ENCODE measurements at places on chromosomes 12 and 14.

DNA sequence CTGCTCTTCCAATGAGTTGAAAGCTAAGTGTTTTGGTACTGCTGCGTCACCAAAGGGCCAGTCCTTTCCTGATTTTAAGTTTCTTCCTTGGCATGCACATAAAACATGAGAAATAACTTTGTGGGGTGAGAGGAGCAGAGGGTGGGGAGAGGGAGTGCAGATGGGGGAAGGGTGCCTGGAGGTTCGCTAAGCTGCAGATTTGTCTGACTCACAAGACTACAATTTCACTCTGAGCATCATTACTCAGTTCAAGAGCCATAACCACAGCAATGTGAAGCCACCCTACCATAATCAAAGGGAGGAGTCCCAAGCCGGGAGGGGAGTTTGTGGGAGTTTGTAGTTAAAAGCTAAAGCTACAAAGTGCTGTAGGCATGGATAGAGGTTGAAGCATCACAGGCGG, 136.1 kb downstream of the ANO2 start:
- DNase-seq, result no peak

DNA sequence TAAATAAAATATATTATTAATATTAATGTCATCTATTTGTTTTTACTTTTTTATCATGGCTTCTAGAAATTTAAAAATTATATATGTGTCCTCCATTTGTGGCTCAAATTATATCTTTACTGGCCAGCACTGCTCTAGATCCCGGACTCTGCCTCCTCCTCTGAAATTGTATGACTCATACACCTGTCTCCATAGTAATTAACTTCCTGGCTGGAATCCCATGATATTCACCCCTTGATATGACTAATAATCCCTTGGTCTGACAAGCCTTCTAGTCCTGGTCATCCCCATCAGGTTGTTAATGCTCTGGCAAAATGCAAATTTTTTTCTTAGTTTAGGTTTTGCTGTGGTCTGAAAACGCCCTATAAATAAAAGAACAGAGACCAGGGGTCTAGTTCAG, 116.2 kb downstream of the BMP4 start:
- DNase-seq, result no peak

GRCh38 chr12:129467726-129468125, 436.1 kb downstream of the TMEM132D start:
- peak; percentile 22 for DNase-seq

GRCh38 chr12:57027011-57027804, 10.9 kb upstream of the TAC3 start:
- peak; percentile 24 for DNase-seq

DNA sequence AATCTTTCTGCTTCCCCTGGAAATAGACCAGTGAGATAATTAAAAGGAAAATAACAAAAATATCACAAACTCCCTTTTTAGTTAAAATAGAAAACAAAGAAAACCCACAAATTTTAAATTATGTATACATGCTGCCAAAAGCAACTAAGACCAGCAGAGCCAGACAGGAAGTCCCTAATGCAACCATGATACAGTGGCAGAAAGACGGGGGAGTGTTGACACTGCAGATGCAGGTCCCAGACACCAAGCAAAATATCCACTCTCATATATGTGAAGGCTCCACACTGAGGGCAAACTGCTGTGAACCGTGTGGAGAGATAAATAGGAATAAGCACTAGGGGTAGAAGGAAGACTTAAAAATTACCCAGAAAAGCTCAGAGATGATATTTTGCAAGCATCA, 401.0 kb downstream of the BTG1 start:
- DNase-seq, result peak; percentile 6

- DNase-seq, result no peak
These were observed 79.9 kb downstream of the HECTD1 start for GRCh38 chr14:31127690-31128089.

DNA sequence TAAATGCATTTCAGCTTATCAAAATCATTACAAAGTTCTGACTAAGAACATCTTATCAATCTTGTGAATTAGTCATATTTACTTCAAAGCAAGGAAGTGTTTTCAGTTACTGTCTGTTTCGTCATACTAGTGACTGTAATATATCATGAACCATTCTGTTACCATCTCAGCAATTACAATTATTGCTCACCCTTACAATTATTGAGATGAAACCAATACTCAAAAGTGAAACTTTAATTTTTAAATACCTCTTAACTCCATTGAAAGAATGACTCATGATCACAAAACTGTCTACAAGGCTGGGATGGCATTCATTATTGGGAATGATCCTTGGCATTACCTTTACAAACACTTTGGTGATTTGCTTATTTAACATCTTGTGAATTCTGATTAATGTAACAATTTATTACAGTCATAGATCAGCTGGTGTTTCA, 90.3 kb downstream of the RPS6KA5 start:
- DNase-seq, result no peak

DNA sequence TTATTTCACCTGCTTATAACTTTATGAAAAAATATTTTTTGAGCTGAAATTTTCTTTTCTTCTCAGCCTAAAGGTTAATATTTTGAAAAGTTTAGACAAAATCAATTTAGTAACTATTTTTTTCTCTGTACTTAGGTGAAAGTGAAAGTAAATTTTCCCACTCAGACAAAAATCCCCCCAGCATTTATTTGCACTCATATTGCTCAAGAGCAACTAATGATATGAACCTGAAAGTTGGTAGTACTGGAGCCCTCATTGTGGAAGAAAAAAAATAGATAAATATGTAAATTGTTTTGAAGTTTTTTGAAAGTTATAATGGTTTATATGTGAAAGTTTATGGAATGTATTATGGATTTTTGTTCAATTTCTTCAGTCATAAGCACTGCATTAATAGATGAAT, 1005.9 kb upstream of the ATXN7L3B start:
- no peak for DNase-seq

- DNase-seq, result no peak
These were observed 1093.7 kb downstream of the SLC6A15 start for GRCh38 chr12:83818881-83819280.

DNA sequence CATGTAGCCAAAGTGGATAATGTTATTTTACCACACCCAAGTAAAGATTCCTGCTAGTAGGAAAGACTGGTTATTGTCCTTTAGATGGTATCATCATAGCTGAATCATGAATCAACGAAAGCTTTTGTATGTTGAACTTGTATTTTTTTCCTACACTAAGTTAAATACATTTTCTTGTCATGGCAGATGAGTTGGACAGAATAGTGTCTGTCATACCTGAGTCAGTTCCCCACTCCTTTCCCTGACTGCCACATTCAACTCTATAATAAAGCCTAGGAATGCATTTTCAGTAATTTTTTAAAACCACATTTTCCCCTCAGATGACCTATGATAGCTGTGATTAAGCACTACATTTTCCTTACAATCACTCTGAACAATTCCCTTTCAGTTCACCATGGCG, 9.3 kb upstream of the PTHLH start:
- no peak for DNase-seq

- DNase-seq, result no peak
These were observed 29.1 kb upstream of the CDKL1 start for GRCh38 chr14:50425816-50426215.

GRCh38 chr12:79691511-79692248, 916 bp upstream of the PAWR start:
- no peak for DNase-seq

DNA sequence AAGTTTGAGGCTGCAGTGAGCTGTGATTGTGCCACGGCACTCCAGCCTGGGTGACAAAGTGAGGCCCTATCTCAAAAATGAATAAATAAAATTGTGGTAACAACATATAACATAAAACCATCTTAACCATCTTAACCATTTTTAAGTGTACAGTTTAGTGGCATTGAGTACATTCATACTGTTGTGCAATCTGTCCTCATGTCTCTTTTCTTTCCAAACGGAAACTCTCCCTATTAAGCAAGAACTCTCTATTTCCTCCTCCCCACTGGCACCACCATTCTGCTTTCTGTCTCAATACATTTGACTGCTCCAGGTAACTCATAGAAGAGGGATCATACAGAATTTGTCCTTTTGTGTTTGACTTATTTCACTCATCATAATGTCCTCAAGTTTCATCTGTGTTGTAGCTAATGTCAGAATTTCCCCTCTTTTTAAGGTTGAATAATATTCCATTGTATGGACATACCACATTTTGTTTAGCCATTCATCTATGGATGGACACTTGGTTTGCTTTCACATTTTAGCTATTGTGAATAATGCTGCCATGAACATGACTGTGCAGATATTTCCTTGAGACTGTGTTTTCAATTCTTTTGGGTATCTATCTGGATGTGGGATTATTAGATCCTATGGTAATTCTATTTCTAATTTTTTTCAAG, 4.4 kb upstream of the MARK3 start:
- no peak for DNase-seq

- no peak for DNase-seq
These were observed 8.5 kb upstream of the SERPINA12 start for GRCh38 chr14:94517641-94518257.

DNA sequence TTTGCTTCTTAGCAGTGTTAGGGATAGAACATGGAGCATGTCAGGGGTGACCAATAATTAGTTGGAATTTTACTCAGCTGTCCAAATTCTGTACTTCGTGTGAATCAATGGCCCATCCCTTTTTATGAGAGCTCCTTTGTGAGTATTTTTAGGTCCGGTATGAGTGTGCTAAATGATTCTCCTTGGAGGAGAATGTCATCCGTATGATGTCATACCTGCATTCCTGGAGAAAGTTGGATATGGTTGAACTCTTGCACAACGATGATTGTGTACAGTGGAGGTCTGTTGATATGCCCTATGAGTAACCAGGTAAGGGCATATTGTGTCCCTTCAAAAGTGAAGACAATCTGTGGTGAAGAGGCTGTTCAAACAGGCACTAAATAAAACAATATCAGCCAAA, 400.8 kb downstream of the GXYLT1 start:
- DNase-seq, result no peak

DNA sequence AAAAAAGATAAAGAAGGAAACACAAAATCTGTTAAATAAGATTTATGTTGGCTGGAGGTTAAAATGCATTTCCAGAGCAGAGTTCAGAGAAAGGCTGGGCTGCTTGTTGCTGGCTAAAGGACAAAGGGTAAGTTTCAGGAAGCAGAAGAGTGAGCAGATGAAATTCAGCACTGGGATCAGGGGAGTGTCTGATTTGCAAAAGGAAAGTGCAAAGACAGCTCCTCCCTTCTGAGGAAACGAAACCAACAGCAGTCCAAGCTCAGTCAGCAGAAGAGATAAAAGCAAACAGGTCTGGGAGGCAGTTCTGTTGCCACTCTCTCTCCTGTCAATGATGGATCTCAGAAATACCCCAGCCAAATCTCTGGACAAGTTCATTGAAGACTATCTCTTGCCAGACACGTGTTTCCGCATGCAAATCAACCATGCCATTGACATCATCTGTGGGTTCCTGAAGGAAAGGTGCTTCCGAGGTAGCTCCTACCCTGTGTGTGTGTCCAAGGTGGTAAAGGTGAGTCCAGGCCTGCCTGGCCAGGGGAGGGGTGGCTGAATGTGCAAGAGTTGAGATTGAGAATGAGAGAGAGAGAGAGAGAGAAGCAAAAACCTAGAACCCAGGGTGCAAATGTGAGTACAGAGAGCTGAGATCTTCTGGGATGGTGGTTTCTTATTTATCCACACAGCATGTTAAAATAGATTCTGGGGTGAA, at the start of gene OAS1:
Gene OAS1 (plus strand): TSS at position 251 of the 703 bp plus-strand sequence. CDS start 78 bp downstream, at position 329.
- no peak for DNase-seq

GRCh38 chr14:103925316-103925715, 2.9 kb upstream of the TDRD9 start:
- no peak for DNase-seq

DNA sequence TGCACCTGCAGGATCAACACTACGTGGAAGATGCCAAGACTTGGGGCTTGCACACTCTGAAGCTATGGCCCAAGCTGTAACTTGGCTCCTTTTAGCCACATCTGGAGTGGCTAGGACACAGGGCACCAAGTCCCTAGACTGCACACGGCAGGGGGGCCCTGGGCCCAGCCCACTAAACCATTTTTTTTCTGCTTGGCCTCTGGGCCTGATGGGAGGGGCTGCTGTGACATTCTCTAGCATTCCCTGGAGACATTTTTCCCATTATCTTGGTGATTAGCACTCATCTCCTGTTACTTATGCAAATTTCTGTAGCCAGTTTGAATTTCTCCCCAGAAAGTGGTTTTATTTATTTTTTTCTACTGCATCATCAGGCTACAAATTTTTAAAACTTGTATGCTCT, 1080.7 kb downstream of the LRFN5 start:
- no peak for DNase-seq

DNA sequence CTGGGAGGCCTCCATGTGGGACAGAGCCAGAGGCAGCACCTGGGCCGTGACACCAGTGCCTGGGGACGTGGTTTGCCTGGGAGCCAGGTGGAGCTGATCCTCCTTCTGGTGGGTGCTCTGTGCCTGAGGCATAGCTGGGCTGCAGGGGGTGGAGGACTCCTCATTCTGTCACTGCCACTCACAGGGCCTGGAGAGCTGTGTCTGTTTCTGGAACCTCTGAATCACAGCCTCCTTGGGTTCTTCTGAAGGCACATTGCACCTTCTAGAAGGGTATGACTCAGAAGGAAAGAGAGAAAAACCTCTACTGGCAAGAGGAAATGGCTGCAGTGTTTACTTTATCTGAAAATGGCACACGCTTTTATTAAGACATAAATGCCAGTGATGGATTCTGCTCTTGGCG, 659.8 kb downstream of the VRK1 start:
- no peak for DNase-seq

GRCh38 chr12:62711631-62712241, 223.2 kb downstream of the PPM1H start:
- peak; percentile 90 for DNase-seq

DNA sequence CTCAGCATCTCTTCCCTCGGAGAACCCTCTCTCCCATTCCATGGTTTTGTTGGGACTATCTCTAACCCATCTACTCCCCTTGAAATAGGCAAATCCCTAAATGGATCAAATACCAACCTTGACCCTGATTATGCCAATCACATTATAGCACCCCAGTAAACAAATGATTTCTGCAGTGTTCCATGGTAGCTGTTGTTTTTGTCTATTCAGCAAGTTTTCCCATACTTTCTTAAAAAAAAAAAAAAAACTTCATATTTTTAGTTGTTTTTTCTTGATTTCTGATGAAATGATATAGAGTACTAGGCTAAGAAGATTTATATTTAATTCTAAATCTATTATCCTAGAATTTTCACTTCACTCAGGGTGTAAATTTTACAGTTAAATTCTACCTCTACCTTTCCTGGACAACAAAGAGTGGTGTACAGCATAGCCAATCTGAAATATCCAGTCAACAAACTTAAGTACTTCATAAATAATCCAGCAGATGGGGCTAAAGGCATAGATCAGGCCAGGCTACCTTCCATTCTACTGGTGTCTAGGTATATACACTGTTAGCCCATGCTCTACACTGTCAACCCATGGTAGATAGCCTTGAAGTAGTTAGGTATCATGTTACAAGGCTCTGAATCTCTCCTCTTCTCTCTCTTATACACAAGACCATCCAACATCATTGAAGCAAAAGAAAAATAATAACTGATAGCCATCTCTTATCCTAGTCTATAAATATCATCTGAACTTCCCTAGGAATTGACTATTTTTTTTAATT, 82.2 kb downstream of the PLEKHG7 start:
- DNase-seq, result peak; percentile 25

DNA sequence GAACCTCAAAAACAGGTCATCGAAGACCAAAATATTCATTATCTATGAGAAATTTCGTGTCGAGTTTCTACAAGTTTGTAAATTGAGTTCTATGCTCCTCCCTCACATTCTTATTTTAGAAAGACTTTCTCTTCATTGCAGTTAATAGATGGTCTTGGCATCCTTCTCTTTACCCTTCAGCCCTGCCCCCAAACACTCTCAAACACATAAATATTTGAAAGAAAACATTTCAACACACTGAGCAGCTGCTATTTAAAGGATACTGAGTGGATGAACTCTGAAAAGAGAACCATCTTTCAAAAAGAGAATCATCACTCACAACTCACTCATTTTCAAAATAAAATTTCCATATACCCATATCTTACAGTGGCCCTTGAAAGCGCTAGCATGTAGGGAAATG, 67.1 kb downstream of the NUAK1 start:
- DNase-seq, result no peak
